8988T (cell line): ENCODE measurements at places on chromosomes 12 and 14.
A peak's percentile ranks its signal among the peaks of the same experiment; 100 is the strongest.

GRCh38 chr12:12661086-12661856, 34.7 kb downstream of the GPR19 start:
- no peak for DNase-seq

DNA sequence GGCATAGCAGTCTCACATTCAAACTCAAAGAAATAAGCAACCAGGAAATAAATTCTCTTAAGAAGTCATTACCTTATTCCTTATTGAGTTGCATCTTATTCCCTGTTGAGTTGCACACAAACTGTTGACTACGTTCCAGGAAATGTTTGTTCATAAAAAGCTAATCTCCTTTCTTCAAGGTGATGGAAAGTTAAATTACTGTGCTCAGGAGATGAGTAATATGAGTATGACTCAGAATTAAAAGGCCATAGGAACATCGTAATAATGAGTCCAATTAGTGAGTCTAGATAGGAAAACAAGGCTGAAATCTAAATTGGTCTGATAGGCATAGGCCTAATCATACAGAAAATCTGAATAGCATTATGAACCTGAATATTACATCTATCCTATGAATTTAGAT, 203.1 kb downstream of the SLC2A13 start:
- DNase-seq = no peak

- DNase-seq = no peak
Measured at GRCh38 chr12:99201906-99202645, 445.5 kb upstream of the GARIN6 start.

DNA sequence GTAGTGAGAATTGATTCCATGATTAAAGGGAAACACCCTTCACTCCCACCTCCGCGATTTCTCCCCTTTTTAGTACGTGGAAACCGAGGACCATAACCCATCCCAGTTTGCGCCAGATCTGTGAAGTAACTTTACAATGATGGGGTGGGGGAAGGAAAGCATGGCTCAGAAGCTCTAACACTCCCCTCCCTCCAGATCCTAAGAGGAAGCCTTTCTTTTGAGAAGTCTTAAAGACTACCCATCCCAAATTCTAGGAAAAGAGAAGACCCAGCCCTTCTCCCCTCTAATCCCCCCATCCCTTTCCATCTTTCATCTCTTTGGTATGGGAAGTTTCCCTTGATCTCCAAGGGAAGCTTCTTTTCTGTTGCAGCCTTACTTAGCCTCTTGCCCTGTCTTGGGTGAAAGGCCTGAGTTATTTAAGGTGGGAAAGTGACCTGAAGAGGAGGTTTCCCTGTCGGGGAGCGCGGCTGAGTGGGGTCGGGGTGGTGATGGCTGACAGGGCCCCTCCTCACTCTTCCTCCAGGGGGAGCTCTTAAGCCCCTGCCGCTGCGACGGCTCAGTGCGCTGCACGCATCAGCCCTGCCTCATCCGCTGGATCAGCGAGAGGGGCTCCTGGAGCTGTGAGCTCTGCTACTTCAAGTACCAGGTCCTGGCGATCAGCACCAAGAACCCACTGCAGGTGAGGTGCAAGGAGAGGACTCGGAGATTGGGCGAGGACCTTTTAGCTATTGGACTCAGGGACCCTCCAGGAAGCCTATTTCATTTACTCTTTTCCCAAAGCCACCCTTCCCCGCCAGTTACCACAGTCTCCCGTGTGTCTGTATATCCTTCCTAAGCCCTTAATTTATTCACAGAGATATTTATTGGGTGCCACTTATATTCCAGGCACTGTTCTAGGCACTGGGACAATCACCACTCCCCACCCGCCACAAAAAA, 1.8 kb downstream of the MARCHF9 start:
- DNase-seq = peak; percentile 95

- DNase-seq = no peak
Measured at GRCh38 chr14:51609251-51609954, 42.3 kb upstream of the FRMD6 start.

GRCh38 chr14:44567997-44568396, 60.9 kb upstream of the FSCB start:
- no peak for DNase-seq

DNA sequence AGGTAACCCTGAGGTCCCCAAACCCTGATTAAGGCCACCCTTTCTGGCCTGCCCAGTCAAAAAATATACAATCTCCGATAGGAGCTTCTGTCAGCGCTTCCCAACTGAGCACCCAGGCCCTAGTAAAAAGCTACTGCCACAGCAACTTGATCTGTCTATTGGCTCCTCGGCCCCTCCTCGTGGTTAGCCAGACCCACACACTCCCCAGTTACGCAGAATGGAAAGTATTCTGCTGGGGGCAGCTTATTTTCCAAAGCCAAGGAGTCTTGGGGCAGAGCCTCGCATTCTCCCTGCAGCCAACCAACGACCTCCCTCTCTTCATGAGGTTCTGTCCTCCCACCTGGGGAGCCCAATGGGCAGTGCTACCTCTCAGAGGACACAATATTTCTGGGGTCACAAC, 32.1 kb downstream of the FMNL3 start:
- no peak for DNase-seq

DNA sequence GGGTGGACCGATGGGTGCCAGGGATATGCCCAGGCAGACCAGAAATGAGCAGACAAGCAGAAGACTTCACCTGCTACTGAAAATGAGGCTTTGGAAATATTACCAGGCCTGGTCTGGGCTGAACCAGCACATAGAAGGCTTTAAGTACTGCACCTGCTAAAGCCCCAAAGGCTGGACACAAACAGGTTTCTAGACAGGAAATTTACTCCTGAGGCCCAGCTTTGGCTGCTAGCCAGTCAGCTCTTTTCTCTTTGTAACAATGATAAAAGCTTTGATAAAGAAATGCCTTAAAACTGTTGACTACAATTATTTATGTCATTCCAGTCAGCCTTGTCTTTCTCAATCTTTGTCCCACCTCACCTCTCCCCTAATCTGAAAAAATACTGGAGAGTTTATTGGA, 228.9 kb upstream of the EGLN3 start:
- DNase-seq = no peak

- no peak for DNase-seq
Measured at GRCh38 chr14:65771271-65771670, 358.7 kb downstream of the FUT8 start.

GRCh38 chr12:11939223-11939622, 131.5 kb upstream of the BCL2L14 start:
- no peak for DNase-seq

GRCh38 chr14:53458368-53458814, 305.3 kb upstream of the DDHD1 start:
- peak; percentile 12 for DNase-seq

DNA sequence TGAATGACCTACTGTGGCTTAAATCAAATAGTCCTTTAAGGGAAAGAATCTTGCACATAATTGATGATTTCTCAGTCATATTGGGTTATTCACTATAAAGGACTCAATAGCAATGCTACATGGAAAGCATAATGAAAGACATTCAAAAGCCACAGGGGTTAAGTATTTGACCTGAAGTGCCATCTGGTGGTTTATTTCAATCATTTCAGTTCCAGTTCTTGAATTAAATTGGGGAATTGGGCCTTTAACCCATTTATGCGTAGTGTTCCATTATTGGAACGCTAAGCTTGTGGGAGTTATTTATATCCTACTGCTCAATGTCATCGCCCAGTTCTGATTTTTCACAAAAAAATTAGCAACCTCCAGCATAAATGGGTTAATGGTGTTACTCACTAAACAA, 41.3 kb upstream of the C12orf71 start:
- no peak for DNase-seq

GRCh38 chr14:39050389-39050788, 52.6 kb downstream of the SEC23A start:
- DNase-seq = no peak

DNA sequence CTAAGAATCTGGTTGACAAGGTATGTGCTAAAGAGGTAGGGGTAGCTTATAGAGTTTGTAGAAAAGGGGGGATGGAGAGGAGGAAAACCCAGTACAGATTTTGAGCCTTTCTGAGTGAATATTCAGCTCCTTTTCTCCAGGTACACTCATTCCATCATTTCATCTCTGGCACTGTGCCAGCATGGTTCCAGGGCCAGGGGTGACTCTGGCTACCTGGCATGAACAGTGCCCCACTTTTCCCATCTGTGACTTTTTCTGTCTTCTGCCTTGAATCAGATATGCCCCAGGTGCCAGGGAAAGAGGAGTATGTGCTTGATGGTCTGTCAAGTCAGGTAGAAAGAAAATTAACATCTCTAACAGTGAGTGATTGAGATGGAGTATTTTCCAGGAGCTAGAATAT, 175.7 kb downstream of the CACNA1C start:
- DNase-seq = no peak

DNA sequence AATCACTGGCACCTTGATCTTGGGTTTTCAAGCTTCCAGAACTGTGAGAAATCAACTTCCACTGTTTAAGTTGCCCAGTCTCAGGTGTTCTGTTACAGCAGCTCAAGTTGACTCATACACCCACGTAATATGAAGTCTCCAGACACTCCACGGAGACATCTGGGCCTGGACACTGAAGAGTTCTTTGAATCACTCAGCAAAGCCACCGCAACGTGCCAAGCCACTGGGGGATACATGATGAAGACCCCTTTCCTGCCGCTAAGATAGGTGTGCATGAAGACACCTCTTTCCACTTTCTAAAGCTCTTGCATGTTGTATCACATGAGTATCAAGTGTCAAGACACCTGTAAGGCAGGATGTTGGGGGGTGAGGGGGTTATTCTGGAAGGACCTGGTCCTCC, 311.7 kb upstream of the RTL1 start:
- DNase-seq = no peak

- no peak for DNase-seq
Measured at GRCh38 chr12:70571705-70572268, 65.4 kb downstream of the PTPRB start.

GRCh38 chr12:75315518-75315917, 14.6 kb downstream of the CAPS2 start:
- DNase-seq = no peak
